IPS-NIHi11 (cell line): ENCODE measurements at places on chromosomes 12 and 14.

GRCh38 chr14:100649173-100649519, 61.9 kb upstream of the BEGAIN start:
- DNase-seq = no peak

GRCh38 chr14:106179761-106180160, 653.4 kb downstream of the TMEM121 start:
- no peak for DNase-seq

DNA sequence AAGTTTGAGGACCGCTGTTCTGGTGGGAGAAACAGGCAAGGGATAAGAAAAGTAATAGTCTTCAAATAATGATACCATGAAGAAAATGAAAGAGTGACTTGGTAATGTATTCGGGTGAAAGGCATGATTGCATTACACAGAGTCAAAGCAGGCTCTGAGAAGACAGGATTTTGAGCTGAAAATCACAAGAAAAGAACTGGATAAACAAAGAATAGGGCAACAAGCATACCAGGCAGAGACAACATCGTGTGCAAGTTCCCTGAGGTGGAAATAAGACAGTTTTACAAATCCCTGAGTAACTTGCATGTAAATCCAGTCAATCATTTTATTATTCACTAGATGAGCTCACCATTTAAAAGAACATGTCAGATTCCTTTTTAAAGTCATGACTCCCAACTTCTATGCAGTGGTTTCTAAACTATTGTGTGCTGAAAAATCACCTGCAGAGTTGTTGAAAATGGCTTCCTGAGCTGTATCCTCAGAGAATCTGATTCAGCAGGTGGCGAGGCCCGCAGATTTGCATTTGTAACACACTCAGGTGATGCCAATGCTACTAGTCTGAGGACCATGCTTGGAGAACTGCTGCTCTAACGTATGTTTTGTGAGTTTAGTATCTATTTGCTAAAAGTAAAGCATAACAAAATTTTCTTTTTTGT, 133.0 kb upstream of the ABCD2 start:
- peak; percentile 25 for DNase-seq

GRCh38 chr12:2013527-2014223, 9.4 kb upstream of the DCP1B start:
- DNase-seq = no peak

DNA sequence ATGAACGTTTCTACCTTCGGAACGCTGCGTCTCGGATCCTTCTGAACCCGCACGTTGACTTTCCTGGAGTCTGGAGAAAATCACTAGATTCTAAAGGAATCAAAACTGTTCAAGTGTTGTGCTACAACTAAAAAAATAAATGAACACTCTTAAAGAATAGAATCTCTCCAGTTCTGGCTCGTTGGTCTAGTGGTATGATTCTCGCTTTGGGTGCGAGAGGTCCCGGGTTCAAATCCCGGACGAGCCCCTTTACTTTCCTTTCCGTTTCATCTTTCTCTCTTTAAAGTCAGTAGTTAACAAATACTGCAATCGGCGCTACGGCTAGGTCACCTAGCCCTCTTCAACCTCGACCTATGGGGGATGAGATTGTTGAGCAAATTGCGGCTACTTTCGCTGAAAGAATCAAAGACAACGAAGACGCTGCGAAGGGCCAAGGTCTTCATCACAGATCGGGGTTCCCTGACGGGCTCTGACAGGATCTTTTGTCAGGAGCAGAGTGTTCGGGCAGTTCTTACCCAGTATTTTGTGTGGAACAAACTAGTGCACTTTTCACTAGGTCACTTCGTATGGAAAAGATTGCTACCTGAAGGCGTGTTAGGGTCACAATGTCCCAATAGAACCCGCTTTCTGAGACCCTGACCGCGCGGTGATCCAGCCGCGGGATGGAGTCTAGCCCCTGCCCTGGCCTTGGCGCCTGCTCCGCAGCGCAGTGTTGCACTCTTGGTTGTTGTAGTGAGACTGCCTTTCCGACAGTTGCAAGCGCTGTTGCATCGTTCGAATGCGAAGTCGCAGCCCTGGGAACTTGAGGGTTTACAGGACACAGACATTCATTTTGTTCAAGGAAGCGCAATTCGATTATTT, 8.4 kb downstream of the OR6S1 start:
- peak; percentile 82 for DNase-seq

DNA sequence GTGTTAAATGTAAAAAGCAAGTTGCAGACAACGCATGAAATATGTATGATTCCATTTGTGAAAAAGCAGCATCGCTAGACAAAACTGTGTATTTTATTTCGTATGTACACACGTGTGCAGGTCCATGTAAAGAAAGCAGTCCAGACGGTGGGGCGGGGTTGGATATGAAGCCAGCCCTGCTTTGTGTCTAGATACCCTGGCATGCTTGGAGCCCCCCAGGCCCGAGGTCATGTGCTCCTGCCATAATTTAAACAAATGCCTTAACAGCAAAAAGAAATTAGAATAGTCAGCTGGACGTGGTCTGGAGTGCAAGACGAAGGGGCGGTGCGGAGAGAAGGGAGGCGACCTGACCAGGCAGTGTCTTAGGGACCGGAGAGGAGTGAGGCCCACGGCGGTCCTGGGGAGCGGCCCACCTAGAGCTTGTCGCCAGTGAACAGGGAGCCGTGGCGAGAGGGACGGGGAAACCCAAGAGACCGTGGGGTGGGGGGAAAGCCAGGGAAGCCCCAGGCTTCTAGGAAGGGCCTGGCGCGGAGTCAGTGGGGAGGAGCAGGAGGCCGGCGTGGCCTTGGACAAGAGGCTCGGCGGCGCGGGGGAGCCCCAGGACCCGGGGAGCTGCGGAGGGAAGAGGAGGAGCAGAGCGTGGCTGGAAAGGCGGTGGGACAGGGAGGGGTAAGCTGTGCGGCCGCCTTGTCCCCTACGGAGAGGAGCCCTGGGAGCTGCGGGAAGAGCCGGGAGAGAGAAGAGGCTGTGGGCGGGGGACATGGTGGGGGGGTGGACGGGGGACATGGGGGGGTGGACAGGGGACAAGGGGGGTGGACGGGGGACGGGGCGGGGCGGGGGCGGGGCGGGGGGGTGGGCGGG, 118.5 kb upstream of the C14orf180 start:
- peak; percentile 83 for DNase-seq

- no peak for DNase-seq
These were observed 279.0 kb downstream of the TMEM117 start for GRCh38 chr12:44114906-44115305.

DNA sequence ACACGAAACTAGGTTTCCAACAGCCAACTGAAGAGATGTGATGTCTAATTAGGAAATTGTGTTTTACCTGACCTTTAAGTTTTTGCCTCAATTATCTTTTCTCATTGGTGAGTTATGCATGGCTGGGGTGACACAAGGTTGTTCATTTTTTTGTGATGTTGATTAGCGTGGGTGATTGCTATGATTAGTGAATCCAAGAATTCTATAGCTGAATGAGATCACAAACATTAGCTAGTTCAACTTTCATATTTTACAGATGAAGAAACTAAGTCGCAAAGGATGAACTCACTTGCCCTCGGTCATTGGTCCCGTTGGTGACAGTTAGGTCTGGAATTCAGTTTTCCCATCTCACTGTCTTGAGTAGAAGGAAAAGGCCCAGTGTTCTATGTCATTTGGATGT, 32.6 kb upstream of the LMNTD1 start:
- DNase-seq = no peak

DNA sequence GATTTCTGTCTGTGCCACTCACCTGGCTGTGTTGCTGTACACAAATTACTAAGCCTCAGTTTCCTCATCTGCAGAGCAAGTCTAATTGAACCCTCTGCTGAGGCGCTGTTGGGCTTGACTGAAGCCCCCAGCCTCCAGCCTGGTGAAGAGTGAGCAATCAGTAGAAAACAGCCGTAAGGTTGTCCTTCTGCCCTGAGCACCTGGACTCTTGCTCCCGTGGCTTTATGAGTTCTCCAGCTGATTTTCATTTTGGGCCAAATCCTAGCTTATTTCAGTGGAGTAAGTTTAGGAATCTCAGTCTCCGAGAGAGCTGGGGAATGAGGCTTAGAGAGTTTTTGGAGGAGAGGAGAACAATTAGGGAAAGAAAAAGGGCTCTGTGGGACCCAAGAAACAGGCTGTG, 133.9 kb upstream of the EVL start:
- DNase-seq = no peak

GRCh38 chr14:71591929-71592328, 340.3 kb upstream of the RGS6 start:
- DNase-seq = no peak

GRCh38 chr12:123532808-123533649, 490 bp downstream of the RILPL1 start:
- DNase-seq = peak; percentile 71

DNA sequence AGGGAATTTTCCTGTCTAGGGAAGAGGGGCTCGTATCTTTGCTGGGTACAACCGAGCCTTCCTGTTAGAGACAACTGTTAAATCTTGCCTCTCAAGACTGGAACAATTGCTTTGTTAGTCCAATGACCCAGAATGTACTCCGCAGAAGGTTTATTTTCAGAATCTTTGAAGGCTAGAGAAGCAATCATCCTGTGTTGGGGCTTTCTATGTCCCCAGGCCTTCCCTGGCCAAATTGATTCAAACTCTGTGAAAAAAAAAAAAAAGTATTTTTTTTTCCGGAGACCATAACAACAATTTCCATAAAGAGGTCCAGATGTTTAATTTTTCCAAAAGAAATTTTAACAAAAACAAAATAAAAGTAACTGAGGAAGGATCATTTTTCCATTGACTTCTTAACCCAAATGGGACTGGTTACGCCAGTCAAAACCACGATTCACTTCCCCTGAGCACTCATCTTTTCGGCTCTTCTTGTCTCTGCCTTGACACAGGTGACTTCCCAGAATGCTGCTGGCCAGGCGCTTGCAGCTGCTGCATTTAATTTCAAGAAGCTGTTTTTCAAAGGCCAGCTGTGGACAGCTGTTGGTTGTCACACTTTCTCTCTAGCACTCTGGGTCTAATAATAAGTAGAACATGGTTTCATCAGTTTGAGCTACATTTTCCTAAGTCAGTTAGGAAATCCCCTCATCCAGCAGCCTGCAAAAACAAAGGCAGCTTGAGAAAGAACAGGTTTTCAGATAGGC, 81.6 kb upstream of the MANSC4 start:
- no peak for DNase-seq

DNA sequence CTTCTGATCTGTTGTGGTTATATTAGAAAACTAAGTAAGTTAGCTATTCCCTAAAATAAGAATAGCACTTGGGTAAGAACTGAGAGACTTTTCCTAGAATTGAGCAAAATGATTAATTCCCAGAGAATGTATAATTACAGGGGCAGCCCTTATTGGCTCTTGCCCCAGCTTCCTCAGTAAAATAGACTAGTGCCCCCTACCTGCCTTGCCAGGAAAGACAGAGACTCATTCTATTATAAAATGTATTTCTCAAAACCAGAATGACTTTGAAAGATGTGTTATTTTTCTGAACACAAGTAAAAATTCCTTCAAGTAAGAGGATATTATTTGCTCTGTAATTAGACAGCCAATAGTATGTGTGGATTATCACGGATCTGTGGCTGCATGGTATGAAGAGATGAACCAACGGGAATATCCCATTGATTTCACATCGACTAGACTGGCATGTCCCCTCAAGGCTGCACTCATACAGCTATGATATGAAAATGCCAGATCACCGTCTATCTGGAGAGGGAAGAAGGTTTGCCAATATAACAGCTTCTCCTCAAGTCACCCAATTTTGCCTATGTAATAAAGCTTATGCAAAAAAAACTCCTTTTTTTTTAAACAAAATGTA, 7.4 kb upstream of the GLRX5 start:
- no peak for DNase-seq

- DNase-seq = no peak
These were observed 7.5 kb upstream of the ZFP36L1 start for GRCh38 chr14:68800390-68800789.

GRCh38 chr12:120257041-120257821, 8.3 kb downstream of the PXN start:
- DNase-seq = peak; percentile 59

DNA sequence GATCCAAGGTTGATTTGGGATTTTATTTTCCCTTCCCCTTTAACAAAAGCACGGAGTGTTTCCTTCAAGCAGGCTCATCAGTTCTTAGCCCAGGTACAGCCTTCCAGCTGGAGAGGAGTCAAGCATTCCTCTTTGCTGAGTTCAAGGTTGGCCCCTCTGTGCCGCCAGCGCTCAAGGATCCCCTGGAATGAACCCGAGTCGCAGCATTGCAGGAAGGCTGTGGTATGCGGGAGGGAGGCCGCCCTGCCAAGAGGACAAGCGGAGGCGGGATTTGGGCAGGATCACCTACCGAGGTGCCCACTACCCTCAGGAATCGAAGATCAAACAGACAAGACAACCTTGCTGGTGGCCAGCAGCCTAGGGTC, 53.9 kb upstream of the NCOR2 start:
- peak; percentile 62 for DNase-seq

DNA sequence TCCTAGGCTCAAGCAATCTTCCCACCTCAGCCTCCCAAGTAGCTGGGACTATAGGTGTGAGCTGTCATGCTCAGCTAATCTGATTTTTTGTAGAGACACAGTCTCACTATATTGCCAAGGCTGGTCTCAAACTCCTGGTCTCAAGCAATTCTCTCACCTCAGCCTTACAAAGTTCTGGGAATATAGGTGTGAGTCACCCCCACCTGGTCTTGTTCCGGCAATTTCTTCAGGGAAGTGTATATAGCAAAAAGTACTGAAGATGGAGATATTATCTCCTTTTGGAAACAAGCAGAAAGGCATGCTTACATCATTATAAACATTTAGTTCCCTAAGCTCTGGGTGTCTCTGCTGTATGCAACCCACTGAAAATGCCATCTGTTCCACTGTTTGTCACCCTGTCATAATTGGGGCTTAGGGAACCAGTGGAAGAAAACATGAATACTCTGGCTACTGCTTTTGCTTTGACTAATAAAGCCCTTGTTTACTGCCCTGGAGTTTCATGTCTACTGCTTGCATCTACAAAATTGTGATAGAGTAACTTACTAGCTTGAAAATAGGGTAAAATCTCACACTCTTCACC, 940.2 kb downstream of the GALC start:
- no peak for DNase-seq

DNA sequence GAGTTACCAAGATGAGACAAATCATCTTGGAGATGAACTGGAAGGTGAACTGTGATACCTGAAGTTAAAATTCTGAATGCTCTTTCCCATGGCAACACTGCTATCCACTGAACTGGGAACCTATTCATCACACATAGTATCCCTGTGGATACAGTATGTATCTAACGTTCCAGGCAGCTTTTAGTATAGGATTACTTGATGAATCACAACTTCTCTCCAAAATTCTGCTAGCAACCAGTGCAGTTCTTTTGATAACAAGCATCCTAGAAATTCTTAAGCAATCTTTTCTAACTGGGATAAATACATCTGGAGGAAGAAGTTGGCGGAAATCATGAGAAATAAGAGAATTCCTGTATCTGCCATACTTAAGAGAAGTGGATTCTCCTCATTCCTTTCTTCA, 66.4 kb downstream of the PAWR start:
- no peak for DNase-seq

DNA sequence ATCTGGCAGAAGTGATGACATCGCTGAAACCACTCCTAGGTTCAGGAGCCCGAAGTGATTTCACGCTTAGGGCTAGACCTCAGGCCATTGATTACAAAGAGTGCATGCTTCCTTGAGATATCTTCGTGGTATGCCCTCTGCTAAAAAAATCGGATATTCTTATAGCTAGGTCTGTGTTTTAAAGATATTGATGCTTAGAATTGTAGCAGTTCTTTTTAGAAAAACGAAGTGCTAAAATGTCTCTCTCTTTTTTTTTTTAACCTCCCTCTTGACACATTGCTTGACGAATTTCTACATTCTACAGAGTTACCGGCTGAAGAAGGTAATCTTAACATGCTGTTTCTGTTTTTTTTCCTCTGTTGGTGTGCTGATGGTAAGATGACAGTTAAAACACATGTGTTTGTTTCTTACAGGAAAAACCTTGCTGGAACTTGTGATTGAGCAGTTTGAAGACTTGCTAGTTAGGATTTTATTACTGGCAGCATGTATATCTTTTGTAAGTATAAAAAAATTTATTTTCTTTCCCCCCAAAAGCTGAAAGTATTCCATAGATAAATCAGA, 1.3 kb downstream of the ATP2A2 start:
- no peak for DNase-seq
